Urothelium cell line (cell line): ENCODE measurements at places on chromosomes 3 and 15.

DNA sequence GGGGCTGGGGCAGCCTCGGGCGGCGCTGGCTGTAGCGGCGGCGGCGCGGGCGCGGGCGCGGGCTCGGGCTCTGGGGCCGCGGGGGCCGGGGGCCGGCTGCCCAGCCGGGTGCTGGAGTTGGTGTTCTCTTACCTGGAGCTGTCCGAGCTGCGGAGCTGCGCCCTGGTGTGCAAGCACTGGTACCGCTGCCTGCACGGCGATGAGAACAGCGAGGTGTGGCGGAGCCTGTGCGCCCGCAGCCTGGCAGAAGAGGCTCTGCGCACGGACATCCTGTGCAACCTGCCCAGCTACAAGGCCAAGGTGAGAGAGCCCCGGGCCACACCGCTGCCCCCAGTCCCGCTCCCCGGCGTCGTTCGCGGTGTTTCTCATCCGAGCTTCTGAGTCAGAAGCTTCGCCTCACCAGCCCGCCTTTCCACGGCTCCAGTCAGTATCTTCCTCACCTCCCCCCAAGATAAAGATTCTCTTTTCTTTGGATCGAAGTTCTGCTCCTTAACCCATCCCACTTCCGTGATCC lies 600 bp downstream of the FBXO45 start:
- peak; percentile 38 for DNase-seq

- DNase-seq: no peak
Observed at GRCh38 chr15:100011235-100011634, 278.0 kb upstream of the LYSMD4 start.

DNA sequence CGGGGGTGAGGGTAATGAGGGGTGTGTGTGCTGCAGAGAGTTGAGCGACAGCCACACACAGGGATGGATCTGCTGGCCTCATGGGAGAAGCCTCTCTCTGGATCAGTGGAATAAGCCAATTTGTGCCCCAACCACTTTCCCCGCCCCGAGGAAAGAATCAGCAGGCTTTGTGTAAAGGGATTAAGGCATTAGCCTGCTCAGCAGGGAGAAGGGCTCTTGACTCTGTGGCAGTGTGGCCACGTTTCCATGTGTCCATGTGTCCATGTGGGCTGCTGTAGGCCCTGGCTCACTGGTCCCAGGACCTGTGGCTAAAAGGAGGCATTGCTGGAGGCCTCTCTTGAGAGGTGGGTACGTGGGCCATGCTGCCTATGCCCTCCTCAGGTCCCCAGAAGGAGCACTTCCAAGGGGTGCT lies 104.7 kb downstream of the HMG20A start:
- DNase-seq: no peak

DNA sequence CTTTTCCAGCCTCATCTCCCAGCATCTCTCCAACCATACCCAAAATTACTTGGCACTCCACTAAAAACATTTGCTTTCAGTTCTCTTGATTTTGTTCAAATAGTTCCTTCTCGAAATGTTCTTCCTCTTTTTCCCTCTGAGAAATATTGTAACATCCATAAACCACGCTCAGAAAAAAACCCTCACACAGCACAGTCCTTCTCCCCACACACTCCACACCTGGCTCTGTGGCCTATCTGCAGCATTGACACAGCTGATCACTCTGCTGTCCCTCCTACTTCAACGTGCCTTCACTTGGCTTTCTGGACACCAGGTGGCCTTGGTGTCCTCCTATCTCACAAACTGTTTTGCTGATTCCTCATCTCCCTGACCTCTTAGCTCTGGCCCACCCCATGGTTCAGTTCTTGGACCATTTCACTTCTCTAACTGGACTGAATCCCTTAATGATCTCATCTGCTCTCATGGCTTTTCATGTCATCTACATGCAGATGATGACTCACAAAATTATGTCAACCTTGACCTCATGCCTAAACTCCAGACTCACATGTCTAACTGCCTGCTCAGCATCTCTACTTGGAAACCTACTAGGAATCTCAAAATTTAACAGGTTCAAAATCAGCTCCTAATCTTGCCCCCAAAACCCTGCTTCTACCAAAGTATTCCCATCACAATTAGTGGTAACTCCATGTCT lies 93.3 kb downstream of the TRIM42 start:
- no peak for DNase-seq

DNA sequence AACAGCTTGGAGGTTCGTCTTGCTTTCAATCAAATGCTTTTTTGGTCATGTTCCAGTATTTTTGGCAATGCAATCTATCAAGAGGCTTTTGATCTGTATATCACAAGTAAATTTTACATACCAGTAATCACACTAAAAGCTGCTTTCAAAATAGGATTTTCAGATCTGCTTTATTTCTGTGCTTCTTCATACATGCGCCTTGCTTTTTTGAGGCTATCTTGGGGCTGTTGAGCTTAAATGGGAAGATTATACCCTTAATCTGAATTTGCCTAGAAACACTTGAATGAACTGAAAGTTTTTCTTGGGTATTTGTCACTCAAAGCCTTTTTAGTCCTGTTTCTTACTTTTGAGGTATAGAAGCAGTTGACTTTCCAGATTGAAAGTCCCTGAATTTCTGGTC lies 62.1 kb upstream of the DCBLD2 start:
- DNase-seq: no peak

GRCh38 chr3:100609305-100609704 lies at the start of gene ADGRG7:
Gene ADGRG7, plus strand, starts transcription at chr3:100609601. Its CDS starts 256 bp downstream, at chr3:100609857.
- no peak for DNase-seq

- DNase-seq: peak; percentile 83
Observed at GRCh38 chr15:58521293-58521991, 89.7 kb downstream of the LIPC start.

DNA sequence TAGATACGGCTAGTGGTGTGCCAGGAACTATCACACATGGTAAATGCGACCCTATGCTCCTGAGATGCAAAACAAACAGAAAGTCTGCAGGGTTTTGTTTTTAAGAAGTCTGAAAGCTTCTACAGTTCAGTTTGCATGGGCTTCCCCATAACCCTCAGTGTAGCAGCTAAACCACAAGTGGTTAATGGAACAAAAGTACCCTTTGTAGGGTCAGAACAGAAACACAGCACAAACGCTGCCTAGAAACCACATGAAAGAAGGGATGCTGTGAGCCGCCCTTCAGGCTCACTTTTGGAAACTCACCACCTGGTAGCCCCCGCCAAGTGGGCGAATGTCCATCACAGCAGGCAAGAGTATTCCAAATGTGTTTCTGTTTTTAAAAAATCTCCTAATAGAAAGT lies 46.2 kb downstream of the CTDSPL start:
- peak; percentile 54 for DNase-seq

DNA sequence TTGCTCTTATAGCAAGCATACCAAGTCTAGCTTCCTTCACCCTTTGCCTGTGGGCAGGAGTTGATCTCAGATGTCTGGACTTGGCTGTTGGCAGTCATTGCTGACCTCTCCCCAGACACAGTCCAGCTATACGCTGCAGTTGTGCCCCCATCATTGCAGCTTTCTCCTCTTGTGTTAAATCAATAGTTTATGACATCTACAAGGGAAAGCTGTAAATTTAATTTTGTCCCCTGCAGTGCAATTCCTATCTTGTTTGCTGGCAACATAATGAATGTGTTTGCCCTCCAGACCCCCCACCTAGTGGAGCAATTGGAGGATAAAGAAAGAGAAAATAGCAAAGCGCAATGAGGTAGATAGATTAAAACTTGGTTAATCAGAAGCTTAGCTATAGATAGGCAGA lies 280.2 kb downstream of the LSAMP start:
- DNase-seq: no peak

- no peak for DNase-seq
Observed at GRCh38 chr15:37368961-37369360, 268.6 kb upstream of the MEIS2 start.

DNA sequence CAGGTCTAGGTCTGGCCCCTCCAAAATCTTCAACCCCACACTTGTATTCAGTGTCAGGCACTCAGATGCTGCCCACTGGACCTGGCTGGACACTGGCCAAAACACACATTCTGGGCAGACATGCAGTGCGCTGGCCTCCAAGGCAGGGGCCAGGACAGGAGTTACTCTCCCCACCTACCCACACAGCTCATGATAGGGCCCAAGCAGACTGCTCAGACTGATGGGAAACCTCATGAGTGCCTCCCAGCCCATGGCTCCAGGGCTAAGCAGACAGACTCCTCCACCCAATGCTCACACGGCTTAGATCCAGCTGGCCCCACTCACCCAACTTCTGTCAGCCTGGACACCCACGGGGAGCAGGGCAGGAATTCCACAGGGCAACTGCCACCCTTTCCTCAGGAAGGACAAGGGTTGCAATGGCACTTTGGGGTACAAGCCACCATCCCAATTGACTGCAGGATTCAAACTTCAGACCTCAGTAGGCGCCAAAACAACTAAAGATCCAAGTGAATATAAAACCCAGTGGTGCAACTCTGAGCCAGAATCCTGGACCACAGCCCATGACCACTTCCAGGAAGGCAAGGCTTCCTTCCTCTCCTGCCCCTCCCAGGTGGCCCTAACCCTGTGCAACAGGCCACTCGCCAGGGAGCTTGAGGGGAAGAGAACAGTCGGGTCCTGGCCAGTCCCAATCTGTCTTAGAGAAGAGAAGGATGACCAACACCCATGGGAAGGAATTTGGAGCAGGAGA lies 1.4 kb downstream of the LTF start:
- no peak for DNase-seq

DNA sequence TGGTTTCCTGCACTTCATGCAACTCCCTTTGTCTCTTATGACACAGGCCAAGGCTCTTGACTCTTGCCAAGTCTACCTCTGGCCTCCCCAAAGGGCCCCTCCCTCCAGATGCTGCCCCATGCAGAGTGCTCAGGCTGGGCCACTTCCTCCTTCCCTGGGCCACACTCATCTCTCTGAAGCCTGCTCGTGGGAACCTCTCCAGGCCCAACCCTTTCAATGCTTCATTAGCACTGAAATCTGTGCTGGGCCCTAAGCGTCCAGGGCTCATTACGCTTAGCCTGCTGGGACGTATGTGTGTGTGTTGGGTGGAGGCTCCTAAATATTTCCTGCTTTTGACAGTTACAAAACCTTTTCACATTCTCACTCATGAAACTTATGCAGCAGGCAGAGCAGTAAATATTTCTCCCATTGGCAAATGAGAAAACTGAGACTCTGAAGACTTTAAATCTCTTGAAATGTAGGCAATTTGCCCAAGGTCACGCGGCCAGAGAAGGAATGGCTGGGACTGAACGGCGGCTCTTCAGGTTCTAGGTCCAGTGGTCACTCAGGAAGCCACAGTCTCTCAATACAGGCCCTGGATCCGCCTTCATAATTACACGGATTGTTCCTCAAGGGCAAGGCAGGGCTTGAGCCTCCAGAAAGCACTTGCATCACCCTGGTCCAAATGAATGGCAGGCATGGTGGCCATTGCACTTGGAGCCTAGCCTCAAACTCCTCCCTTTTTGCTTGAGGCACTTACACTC lies 241.7 kb upstream of the HES1 start:
- DNase-seq: no peak

- DNase-seq: no peak
Observed at GRCh38 chr3:97954228-97954827, 17.9 kb downstream of the RIOX2 start.

GRCh38 chr15:48565560-48566482 lies 79.7 kb downstream of the FBN1 start:
- no peak for DNase-seq

DNA sequence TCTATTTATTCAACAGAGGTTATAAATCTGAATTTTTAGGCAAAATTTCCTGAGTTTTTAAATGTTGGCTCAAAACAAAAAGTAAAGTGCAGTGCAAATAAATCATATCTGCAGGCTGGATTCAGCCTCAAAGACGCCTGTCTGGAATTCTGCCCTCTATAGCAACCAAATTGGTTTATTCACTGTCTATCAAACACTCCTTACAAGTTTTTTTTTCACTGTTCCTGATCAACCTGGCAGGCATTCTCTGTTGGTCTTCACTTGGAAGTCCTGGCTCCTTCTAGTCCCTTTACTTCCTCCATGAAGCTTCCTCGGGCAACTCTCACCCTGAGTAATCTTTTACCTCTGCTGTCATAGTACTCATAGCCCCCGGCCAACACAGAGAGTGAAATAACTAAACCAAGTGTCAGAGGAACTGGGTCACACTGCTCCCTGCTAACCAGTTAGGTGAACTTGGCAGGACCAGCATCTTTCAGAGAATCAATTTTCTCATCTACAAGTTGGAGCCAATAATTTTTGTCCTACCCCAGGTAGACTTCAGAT lies 36.8 kb upstream of the TIPARP start:
- no peak for DNase-seq
